ENCODE measurements at places on chromosomes 2 and 18.

GRCh38 chr2:128466776-128467175, 148.1 kb upstream of the HS6ST1 start:
- no peak for DNase-seq

- DNase-seq = no peak
Measured at GRCh38 chr2:106614511-106615291, 127.5 kb downstream of the CD8B2 start.

DNA sequence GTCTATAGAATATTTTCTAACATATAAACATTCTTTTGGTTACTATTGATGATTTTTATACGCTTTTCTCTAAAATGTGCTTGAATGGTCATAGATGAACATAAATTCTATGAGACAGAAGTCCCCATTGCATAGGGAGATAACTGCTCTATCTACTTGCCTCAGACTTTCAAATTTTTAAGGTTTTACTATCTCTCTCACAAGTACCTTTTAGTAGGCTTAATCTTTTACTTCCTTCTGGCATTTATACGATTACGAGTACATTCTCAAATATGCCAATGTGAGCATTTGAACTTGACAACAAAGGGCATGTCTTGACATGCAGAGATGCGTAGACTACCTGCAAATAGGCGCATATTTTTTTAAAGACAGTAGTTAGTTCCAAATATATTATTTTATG, 935.9 kb upstream of the LRATD1 start:
- no peak for DNase-seq

GRCh38 chr2:86123328-86123925, 17.4 kb downstream of the PTCD3 start:
- DNase-seq = no peak

DNA sequence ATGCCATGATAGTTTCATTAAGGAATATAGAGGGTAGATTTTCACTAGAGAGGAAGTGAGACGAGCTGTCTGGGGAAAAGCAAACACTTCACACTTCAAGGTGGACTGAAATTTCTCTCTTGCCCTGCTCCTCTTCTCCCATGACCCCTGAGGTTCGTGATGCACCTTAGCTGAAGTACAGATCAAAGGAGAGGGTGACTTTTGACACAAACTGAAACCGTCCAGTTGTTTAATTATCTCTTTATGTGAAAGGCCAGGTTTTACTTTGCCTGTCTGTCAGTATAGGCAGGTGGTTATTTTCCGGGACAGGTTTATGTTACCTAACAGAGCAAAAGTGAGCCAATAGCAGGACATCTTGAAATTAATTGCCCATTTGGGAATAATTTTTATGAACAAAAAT, 41.0 kb upstream of the FOXI3 start:
- DNase-seq = no peak

DNA sequence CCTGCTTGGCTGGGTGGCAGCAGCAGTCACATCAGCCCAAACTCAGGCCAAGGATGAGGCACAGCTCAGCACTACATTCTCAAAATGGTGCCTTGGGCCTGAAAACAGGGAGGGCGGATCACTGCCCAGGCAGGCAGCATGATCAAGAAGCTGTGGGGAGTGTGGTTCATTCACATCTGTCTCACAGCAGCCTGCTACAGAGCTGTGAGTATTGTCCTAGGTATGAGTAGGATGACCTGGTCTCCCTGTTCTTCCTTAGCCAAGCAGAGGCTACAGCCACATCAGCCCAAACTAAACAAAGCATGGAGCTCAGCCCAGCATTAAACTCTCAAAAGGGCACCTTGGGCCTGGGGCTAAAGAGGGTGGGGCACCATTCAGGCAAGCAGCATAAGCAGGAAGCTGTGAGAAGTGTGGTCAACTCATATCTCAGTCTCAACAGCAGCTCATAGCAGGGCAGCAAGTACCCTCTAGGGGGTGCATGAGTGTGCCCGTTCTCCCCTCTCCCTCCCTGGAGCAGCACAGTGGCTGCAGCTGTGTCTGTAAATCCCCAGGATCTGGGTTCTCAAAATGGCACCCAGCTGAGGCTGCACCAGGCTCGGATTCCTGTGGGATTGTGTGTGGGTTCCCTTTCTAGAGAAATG, 139.6 kb downstream of the TRABD2A start:
- no peak for DNase-seq
